ENCODE measurements at places on chromosomes 4 and X.

DNA sequence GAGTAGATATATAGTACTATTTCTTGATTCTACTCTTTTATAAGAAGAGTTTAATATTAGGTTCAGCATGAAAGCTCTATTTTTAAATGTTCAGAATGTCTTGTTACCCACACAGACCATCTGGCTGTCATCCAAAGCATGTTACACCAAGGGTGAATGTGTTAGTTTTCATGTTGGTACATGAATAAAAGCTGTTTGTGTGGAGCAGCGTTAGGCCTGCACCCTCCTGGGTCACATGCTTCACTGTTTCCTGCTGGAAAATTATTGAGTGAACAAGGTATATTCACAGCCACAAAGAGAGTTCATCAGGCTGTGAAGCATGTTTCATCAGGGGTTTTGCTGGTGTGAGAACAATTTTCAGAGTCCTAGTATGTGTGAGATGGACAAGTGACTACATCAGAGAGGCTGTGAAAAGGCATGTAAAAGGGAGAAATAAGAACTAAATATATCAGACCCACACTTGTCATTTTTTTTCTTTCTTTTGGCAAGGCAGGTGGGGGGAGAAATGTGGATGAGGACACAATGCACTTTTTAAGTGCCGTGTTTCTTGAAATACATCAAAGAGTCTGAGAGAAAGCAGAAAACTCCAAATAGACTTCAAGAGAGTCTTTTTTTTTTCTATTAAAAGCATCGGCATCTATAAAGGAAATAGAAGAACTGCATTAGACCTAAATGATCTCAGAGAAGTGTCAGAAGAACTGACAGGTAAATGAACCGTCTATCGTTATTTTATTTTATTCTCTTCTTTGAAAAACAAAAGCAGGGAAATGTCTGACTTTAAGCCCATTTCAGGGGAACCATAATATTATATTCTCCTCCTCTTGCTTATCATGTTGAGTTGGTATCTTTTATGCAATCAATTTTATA, 2429.7 kb downstream of the PCDH7 start:
- no peak for DNase-seq

- no peak for DNase-seq
These were observed 25.0 kb downstream of the AFF1 start for GRCh38 chr4:86959588-86960500.

- no peak for DNase-seq
These were observed 51.2 kb upstream of the C1QTNF7 start for GRCh38 chr4:15376594-15376993.

DNA sequence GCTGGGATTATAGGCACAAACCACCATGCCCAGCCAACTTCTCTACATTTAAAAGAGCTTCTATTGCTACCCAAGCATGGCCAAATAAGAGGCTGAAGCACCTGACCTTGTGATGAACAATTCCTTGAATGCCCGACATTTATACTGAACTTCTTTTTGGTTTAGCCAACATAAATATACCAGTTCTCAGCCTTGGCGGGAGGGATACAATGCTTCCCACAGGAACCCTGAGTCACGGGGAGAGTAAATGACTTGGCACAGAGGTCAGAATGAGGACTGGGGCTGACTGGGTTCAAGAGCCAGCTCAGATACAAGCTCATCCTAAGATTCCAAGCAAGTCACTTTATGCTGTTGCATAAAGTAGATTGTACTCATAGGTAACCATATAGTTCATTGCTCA, 6.1 kb downstream of the HOPX start:
- no peak for DNase-seq

GRCh38 chr4:155954939-155955338, 1.3 kb upstream of the CTSO start:
- no peak for DNase-seq

DNA sequence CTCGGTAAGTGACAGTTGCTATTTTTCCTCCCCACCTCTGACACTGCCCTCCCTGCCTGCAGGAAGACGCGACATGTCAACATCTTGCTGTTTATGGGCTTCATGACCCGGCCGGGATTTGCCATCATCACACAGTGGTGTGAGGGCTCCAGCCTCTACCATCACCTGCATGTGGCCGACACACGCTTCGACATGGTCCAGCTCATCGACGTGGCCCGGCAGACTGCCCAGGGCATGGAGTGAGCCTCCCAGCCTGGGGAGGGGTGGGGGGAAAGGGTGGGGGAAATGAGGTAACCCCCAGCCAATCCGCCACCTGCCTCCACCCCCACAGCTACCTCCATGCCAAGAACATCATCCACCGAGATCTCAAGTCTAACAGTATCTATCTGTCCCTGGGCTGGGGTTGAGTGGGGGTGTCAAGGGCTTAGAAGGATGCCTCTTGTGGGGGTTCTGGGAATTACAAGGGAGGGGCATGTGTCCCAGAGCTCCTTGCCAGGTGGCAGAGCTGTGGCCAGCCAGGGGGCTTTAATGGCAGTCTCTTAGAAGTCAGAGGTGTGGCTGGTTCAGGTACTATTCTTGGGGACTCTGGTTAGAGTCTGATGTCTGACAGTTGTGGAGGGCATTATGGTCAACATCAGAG, 7.8 kb downstream of the ARAF start:
- no peak for DNase-seq

GRCh38 chrX:27893211-27893610, 85.4 kb downstream of the MAGEB10 start:
- DNase-seq, result no peak

- DNase-seq, result no peak
These were observed 101.3 kb downstream of the PALLD start for GRCh38 chr4:168598191-168598590.

- DNase-seq, result no peak
These were observed 4.3 kb upstream of the PNMA6E start for GRCh38 chrX:153405426-153405825.

DNA sequence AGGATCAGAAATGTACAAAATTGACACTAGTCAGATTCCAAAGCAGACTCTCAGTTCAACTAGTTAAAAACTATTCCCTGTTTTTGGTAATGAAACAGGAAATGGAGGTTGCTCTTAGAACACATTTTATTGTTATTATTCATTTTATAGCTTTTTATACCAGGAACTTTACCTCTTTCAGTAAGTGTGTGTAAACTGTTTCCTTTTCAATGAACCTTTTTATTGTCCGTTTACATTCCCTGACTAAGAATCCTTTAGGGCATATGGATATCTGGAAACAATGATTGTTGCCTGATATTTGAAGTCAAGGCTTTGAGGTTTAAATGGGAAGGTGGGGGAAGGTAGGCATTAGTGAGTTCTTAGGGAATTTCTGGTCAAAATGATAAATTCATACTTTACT, 1511.4 kb downstream of the ADGRL3 start:
- DNase-seq, result no peak

- DNase-seq, result peak; percentile 34
These were observed 172.6 kb downstream of the FAM47B start for GRCh38 chrX:35115205-35115604.

GRCh38 chr4:40736910-40737309, 12.8 kb upstream of the NSUN7 start:
- DNase-seq, result no peak

- DNase-seq, result no peak
These were observed 178.4 kb downstream of the DHX15 start for GRCh38 chr4:24405926-24406325.

Measured in HS-5 (cell line).